Activated CD4-positive, CD25-positive, alpha-beta regulatory T cell treated with anti-CD3 and anti-CD28 coated beads, Interleukin-2, amount 50 U/mL, for 16 hours (primary cell): ENCODE measurements at places on chromosomes 3 and 15.

DNA sequence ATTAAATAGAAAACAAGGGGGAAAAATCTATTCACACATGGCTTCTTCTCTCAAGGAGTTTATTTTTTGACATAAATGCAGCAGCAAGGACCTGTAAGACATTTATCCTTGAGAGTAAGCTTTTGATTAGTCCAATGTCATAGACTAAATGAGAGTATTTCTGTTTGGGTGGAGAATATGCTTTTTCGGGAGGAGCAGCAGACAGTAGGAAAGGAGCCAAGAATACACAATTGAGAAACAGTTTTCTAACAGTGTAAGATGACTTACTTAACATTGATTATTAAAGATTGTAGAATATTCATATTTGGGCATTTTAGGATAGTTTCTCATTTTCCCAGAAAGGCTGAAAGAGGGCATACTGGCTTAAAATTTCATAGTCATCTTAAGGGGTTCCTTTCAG lies 65.9 kb upstream of the PAQR5 start:
- no peak for DNase-seq

- no peak for DNase-seq
Observed at GRCh38 chr15:48850648-48851047, 27.3 kb upstream of the EID1 start.

- DNase-seq: no peak
Observed at GRCh38 chr15:29962407-29962806, 120.3 kb upstream of the GOLGA8J start.

- no peak for DNase-seq
Observed at GRCh38 chr3:90010341-90010740, 902.9 kb downstream of the EPHA3 start.

GRCh38 chr3:66106788-66107187 lies 68.1 kb upstream of the MAGI1 start:
- no peak for DNase-seq

GRCh38 chr3:114400371-114400770 lies 106.5 kb downstream of the TIGIT start:
- DNase-seq: no peak

DNA sequence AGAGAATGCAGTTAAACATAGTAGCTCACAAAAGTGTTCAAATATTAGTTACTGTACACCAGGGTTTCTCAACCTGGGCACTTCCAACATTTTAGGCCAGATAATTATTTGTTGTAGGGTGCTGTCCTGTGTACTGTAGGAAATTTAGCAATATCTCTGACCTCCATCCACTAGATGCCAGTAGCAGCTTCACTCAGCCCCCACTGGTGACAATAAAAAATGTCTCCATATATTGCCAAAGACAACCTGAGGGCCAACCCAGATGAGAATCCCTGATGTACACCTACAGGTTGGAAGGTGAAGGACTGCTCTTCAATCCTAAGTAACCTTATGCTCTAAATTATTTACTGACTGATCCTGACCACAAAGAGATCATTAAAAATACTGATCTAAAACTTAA lies 32.5 kb downstream of the DCUN1D1 start:
- no peak for DNase-seq

DNA sequence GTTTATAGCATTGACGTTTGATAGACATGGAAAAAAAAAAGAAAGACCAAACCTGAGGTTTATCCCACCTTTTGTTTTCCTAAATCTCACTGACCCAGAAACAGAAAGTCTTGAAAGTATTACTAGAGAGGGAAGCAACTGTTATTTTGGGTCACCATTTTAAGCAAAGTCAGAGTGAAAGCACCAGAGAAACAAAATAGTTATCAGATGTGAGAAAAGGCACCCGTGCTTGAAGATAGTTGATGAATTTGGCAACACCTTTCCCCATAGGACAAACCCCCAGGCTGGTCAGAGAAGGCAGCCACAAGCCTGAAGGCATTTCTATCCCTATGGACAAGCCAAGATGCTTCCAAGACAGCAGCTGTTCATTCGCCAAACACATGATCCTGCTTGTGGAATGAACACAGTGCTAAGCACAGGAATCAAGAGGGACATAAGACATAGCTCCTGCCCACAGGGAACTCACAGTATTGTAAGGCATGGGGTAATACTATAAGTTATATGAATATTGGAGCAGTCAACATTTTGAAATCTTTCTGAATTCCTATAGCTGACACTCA lies 170.9 kb downstream of the ERC2 start:
- DNase-seq: no peak

- DNase-seq: no peak
Observed at GRCh38 chr15:71329497-71330260, 214.4 kb downstream of the THSD4 start.

GRCh38 chr3:134378384-134378783 lies 4.1 kb upstream of the AMOTL2 start:
- no peak for DNase-seq

- no peak for DNase-seq
Observed at GRCh38 chr15:63350178-63350621, 31.4 kb downstream of the CA12 start.

GRCh38 chr3:81170298-81170697 lies 591.1 kb downstream of the GBE1 start:
- DNase-seq: no peak

DNA sequence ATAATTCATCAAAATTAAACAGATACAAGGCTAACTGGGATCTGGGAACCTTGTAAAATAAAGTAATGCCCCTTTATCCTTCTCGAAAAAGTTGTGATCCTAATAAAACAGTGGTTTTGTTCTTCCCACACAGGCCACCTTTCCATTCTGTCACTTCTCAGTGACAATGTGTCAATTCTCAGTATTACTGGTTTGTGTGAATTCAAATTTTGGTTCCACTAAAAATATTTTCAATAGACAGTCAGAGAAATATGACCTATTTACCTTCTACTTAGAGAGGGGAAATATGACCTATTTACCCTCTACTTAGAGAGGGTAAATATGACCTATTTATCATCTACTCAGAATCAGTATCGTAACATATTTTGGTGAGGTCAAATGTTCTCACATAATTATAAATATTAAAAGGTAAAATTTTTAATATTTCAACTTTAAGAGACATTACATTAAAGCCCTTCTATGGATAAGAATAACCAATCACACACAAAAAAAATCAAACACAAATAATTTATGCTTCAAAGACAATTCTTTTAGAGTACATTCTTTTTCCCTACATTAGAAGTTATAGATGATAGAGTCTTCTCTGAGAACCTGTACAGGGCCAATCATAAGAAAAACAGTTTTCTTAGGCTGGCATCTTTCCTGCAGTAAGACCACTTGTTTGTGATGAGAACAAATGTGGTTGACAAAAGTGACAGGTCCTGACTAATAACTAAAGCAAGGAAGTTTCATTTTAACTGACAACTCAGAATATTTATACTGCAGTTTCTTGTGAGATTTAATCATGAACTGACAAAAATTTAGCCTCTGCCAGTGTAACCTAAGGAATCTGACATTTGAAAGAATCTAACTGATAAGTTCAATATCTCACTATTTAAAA lies 323.3 kb downstream of the DIPK2A start:
- no peak for DNase-seq

- DNase-seq: no peak
Observed at GRCh38 chr3:197994736-197995135, 34.7 kb downstream of the LMLN start.

DNA sequence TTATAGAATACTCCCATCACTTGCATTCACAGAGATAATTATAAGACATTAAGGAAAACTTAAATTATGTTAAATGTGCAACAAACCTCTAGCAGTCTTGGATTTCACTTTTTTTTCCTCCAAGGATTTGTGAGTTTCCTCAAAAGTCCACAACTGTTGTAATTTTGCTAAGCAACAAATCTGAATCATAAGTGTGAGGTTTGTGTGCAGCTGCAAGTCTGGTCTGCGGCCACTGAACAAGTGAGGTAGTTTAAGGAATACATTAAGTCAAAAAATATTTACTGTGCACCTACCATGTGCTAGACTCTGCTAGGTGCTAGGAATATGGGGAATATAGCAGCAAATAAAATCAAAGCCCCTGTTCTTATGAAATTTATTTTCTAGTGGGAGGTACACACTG lies 70.2 kb downstream of the LRRC28 start:
- DNase-seq: no peak

- no peak for DNase-seq
Observed at GRCh38 chr15:89333011-89333860, 1.4 kb downstream of the POLG start.

DNA sequence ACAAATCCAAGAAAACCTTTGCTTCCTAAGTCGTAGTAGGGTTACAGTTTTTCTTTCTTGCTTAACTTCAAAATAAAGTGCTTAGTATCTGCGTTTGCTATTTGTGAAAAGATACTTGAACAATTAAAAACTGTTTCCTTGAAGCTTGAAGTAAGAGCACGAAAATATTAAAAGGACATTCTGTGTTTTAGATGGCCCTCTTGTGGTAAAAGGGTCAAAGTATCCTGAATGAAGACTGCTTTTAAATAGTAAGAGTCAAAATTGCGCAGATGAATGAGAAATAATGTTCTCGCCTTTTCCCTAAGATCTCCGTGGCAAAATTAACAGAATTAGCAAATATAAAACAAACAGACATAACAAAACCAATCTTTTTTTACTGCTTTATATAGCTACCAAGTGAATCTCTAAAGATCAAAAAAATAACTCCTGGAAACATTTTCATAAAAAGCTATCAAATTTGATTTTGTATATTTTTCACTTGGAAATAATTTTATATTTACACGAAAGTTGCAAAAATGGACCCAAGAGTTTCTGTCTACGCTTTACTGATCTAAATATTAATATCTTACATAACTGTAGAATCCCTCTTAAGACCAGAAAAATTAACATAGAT lies 175.4 kb downstream of the MBNL1 start:
- DNase-seq: no peak

- no peak for DNase-seq
Observed at GRCh38 chr15:33601461-33601860, 290.7 kb downstream of the RYR3 start.

DNA sequence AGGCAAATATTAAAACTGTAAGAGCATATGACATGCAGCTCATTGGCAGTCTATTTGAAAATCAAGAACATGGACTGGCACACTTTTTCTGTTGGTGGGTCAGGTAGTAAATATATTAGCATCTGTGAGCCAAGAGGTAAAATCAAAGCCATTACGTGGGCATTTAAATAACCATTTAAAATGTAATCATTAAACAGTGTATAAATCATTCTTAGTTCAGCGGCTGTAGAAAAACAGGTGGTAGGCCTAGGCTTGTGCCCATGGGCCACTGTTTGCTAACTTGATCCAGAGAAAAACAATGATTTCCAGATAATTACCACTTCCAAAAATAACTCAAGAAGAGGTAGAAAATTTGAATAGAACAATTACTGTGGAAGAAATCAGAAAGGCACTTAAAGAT lies 105.1 kb downstream of the CHST2 start:
- no peak for DNase-seq

GRCh38 chr3:23073724-23074305 lies 129.3 kb upstream of the UBE2E2 start:
- DNase-seq: no peak

DNA sequence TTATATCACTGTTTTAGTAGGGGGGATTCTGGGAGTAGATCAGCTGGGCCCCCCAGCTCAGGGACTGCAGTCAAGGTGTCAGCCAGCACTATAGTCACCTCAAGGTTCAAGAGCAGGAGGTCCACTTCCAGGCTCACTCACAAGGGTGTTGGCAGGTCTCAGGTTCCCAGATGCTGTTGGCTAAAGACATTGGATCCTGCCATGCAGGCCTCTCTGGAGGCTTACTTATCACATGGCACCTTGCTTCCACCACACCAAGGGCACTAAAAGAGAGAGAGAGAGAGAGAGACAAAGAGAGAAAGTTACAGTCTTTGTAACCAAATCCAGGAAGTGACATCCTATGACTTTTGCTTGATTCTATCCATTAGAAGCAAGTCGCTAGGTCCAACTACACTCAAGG lies 7.5 kb upstream of the PPP1R14D start:
- DNase-seq: no peak

GRCh38 chr3:151093905-151094304 lies 8.4 kb downstream of the MED12L start:
- no peak for DNase-seq

DNA sequence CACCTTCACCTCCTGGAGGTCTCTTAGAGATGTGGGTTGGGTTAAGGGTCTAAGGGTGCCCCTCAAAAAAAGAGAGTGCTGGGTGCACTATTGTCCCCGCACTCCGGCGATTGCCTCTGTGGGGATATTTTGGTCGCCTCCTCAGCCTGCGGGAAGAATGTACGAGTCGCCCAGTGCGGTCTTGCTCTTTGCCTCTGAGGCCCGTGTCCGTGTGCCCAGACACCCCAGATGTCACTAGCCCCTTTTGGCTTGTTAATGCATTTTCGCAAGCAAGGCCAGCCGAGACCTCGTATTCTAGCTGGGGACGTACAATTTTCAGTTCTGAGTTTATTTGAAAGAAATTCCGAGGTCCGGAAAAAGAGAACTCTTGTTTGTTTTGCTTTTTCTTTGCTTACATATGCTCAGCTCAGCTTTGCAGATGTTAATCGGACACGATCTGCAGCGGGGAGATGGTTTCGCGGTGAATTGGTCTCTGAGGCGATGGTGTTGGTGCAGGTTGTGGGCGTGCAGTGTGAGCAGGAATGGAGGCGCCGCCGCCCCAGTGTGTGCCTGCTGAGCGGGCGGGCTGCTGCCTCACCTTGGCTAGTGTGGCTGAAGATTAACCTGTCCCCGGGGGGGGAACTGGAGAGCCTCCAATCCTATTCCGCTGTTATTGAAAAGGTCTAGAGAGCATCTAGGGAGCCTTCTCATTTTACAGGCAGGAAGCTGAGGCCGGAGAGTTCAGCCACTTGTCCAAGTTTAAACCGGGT lies 1.4 kb downstream of the ST6GAL1 start:
- peak; percentile 44 for DNase-seq

- no peak for DNase-seq
Observed at GRCh38 chr3:37610529-37610928, 251.2 kb upstream of the CTDSPL start.

DNA sequence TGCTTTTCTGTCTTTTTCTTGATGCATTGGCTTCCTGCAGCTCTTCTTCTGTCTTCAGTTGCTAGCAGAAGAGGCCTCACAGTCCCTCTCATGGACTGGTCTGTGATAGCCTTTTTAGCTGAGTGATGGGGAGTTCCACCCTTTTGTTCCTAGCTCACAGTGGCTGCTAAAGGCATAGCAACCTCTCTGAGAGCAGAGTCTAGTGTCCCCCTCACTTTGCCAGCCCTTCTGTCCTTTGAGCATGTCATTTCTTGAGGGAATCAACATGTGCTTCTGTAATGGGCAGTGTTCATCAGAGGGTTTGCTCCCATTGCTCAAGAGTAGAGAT lies 44.4 kb downstream of the GAP43 start:
- no peak for DNase-seq

DNA sequence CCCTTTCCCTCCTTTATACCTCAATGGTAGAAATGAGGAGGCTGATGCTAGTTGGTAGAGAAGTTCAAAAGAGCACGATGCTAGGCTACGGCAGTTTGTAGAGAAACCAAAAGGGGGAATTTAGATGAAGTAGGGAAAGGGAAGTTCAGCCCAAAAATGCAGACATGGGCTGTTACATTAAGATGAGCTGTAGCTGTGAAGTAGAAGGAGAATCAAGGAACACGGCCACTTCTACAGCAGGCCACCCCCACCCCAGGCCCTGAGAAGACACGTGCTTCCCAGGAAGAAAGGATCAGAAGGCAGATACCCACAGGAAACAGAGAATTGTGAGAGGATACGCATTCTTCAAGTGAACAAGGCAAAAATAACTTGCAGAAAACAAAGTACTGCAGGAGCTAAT lies 2.1 kb upstream of the PARP14 start:
- DNase-seq: no peak

- no peak for DNase-seq
Observed at GRCh38 chr3:99532246-99532645, 106.1 kb upstream of the COL8A1 start.
